Sigmoid colon (tissue), 7 donors: ENCODE measurements at places on chromosomes 11 and 22. TPM values are rescaled to one million over a fixed set of nuclear protein-coding genes. Genes with fewer than 3 reads are reported as not detected.

DNA sequence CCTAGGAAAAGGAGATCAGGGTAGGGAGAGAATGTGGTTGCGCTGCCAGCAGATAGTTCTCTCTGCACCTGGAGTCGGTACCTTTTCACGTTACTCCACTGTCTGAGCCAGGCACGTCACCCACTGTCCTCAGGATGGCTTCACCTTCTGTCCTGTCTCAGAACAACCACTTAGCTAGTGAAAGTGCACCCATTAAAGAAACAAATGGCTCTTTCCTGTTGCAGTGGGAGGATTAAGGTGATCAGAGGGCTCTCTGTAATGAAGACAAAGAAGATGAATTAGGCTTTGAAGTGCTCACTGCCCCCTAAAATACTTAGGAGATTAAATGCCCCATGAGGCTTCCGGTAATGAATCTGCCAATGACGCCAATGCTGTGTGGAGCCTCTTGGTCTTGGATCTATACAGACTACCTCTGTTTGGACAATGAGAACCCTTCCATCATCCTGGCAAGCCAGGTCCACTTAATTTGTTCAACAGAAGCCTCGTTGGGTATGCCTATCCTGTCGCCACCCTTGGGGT is 113.7 kb downstream of the INSC start:
- no peak for DNase-seq

GRCh38 chr11:68312117-68312779 is at the start of gene LRP5:
Gene LRP5, plus strand, starts transcription at chr11:68312591. Its CDS starts 124 bp downstream, at chr11:68312715.
- DNase-seq, result peak; percentile 69

DNA sequence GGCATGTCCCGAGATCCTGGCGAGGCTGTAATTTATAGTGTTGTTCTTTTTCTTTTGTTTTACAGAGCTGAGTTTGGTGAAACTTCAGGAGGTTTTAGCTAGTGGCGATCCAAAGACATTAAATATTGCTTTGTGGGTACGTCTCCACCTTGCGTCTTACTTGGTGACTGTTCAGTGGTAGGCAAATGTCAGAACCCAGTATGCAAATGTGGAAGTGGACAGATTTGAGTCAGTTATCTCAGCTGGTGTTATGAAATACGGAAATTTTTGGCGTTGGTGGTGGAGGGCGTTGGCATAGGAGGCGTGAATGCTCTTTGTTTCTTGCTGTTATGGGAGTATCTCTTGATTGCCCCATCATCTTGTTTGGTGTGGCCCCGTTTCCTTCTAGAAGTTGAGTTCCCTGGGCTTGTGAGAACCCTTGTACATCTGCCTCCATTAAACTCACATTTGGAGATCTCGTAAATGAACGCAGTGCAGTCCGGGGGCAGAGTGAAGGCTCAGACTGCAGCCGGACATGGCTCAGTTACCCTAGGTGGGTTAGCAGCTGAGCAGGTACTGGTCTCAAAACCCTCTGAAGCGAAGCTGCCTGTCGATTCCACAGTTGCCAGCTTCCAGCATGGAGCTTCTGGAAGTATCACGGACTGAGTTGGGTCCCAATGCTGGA is 39.9 kb downstream of the PTPRJ start:
- no peak for DNase-seq

GRCh38 chr11:10456519-10456918 is 1.5 kb downstream of the AMPD3 start:
- no peak for DNase-seq

Gene C1QTNF5
- total RNA-seq, result 35.2 TPM

DNA sequence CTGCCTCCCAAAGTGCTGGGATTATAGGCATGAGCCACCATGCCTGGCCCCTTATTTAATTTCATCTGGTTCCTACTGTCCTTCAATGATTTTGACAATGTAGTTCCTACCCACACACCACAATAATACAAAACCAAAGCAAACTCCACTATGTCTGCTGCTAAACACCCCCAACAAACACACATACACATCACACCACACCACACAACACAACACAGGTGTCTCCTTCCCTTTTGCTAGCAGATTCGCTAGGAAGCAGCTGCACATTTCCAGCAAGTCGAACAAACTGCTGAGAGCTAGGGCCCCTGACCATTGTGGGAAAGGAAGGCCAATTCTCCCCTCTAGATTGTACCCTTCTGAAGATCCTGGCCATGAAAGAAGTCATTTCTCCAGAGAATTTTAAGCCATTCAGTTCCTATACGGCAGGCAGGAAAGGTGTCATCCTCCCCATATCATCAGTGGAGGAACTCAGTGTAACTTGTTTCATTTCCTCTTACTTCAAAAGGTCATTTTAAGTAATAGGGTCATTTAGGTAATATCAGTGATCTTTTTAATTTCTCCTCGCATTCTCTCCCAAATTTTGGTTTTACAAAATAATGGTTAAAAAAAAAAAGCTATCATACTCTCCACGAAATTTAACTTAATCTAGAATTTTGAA is 18.5 kb downstream of the NUMA1 start:
- no peak for DNase-seq

DNA sequence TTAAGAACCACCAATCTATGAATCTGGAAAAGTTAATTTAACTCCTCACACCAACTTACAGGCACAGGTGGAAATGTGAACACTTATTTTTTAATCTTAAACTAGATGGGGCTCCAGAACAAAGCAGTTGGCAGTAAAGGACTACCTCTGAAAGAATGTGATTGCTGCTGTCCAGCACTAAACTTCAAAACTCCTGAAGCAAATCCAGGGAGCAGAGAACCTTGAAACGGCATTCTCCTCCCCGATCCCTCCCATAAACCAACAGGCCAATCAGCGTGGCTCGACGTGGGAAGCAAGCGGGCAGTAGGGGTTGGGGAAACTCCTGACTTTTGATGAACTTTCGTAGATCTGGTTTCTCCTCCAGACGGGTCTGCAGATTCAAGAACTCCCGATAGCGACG is 5.0 kb downstream of the SNX19 start:
- DNase-seq, result no peak

DNA sequence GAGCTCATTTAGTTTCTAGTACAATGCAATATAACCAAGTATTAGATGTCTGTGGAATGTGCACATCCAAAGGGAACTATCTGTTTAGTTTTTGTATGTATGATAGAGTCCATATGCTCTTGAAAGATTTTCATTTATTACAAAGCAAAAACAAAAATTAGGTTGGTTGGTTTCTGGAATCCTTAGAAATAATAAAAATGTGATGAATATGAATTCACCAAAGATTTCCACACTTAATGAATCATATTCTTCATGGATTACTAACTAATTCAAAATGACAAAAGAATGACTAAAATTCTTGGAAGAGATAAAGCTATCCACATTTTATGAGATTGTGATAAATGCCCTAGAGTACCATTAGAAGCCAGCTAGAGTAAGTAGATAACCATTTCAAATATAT is 261.1 kb downstream of the SBF2 start:
- no peak for DNase-seq

Gene LRRC75B
- 11.1 TPM for total RNA-seq

Gene INPP5J
- 2.1 TPM for total RNA-seq

DNA sequence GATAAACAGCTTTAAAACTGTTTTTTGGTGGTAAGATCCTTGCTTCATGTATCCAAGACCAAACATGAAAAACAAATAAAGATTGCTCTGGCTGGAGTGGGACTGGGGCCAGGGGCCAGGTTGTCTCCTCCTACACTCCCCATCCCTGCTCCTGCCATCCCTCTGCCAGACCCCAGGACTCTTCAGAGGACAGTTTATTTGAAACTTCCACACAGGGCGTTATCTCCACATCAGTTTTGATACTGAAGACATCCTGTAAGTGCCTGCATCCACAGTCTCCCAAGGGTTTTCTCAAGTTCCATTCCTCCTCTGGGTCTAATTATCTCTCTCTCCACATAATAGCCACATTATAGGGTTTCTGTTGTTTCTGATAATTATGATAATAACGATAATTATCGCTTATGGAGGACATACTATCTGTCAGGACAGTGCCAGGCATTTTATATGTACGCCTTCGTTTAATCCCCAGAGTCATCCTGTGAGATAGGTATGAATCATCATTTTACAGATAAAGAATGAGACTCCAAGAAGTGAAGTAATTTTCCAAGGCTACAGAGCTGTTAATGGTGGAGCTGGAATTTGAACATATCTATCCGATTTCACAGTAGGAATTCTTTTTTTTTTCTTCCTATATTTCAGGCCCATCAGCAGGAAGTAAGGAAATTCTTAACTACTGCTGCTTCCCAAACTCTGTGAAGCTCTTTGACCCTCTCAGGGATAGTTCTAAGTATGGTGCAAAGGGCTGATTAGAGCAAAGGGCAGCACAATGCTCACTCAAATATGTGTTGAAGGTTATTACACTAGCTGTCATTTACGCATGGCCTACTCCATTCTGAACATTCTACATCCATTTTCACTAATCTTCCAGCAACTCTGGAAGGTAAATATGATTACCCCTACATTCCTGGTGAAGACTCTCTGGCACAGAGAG is 488.0 kb upstream of the CCDC90B start:
- no peak for DNase-seq
